H9 (cell line): ENCODE measurements at places on chromosomes 7 and 10. TPM values are rescaled to one million over a fixed set of nuclear protein-coding genes. Genes with fewer than 3 reads are reported as not detected.
A peak's percentile ranks its signal among the peaks of the same experiment; 100 is the strongest.

DNA sequence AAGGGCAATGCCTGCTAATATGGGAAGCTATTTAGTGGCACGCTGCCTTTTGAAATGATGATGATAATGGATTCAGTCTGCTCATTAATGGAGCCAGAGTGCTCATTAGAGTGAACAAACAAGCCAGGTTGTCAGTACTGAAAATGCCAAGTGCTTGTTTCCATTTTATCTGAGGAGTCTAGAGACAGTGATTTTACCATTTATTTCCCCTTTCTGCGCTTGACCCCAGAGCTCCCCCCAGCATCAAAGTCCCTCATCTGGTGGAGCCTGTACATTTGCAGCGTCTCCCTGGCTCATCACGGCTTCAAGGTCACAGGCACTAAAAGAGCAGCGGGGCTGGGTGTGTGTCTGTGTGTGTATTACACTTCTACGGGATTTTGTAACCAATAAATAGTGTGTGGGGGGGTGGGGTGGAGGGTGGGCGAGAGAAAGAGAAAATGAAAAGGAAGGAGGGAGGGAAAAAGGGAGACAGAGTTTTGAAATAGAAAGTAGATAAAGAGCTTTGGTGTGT, 553.8 kb downstream of the TFEC start:
- DNase-seq, result peak; percentile 31

TFPI2 gene
- total RNA-seq, result 3.8 and 4.4 TPM in 2 replicates

GRCh38 chr10:120105001-120105400, 212.5 kb downstream of the SEC23IP start:
- DNase-seq, result no peak

GRCh38 chr10:8738987-8739386, 684.5 kb downstream of the GATA3 start:
- no peak for DNase-seq

DNA sequence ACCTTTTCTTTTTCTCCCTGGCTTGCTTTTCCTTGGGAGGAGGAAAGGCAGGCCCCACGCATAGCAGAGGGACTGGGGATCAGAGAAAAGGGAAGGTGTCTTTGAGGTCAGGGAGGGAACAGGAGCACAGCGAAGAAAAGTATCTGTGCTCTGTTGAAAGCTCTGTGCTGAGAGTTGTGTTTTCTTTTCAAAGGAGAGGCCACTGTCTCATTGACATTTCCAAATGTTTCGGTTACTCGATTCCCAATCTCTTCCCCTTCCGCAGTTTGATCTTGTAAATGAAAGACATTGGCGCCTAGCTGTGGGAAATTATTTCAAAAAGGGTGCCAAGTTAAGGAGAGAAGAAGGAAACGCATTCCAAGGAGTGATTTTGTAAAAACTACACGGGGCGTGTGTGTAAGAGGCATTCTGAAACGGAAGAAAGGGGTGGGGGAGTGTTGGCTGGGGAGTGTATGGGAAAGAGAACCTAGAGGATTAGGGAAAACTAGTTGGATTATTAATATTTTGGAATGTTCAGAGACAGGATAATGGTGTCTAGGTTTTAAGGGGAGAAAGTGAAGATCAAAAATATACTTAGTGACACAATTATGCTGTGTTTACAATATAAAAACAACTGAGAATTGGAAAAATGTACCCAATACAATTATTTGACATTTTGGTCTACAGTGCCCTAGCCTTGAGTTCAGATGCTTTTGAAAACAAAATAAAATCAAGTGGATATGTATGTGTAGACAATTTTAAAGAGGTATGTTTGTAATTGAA, 708 bp downstream of the KLHDC10 start:
- DNase-seq, result no peak

DNA sequence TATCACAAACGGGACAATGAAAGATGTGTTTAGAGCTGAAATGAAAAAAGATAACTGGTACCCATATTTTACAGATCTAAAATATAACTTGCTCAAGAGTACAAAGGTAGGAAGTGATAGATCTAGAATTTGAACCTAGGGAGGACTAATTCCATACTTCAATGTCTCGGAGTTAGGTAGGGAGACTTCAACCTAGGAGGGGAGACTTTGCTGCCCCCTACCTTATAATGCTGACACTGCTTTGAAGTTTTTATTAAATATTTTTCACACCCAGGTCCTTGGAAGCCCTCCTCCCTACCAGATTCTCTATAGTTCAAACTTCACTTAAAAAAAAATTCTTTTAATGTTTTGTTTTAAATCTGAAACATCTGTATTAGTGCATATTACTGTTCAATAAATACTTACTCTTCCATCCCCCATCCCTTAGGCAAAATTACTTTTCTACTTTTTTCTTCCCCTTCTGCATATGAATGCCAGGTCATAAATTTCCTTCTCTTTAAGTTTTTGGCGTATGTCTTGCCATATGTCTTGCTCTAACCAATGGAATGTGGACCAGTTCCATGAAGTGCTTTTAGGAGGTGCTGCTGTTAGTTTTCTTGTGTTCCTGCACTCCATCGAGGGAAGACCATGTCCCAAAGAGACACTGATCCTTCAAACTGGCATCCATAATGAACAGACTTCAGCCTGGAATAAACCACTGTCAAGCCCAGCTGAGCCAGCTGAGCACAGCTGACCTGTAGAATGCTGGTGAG, 57.8 kb downstream of the MICU1 start:
- no peak for DNase-seq

TCERG1L gene
- total RNA-seq, result 3.3 and 3.5 TPM in 2 replicates

- DNase-seq, result no peak
These were observed 738 bp upstream of the NCAPG2 start for GRCh38 chr7:158705234-158705850.

IGFBP1 gene
- not detected in 2 replicates for total RNA-seq
